ENCODE measurements at places on chromosomes 6 and 20.

GRCh38 chr6:67450641-67451040 lies 1184.4 kb upstream of the ADGRB3 start:
- no peak for DNase-seq

- DNase-seq: no peak
These were observed 137.4 kb upstream of the RNF24 start for GRCh38 chr20:4152696-4153235.

- DNase-seq: no peak
These were observed 793 bp downstream of the GMPR start for GRCh38 chr6:16238963-16239797.

GRCh38 chr6:127199470-127199869 lies 67.2 kb upstream of the RNF146 start:
- no peak for DNase-seq

DNA sequence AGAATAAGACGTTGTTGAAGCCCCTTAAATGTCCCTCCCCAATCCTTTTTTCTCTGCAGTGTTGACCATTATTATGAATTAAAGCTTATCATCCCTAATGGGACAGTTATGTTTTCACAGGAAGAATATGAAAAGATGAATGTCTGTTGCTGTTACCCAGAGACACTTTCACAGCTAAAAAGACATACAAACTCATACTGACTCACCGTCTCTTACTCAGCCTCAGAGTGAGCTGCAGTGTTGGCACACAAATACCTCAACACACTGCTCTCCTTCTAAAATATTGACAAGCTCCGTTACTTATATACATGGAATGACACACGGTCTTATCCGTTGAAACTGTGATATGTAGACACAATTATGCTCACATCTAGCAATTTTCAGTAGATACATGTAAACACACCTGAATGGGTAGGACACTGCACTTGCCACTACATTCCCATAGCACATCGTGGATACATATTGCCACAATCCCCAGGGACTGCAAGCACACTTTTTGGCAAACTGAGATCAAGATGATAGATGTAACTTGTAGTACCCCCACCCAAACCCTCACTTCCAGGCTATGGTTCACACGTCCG lies 9.6 kb upstream of the SAPCD1 start:
- DNase-seq: no peak

DNA sequence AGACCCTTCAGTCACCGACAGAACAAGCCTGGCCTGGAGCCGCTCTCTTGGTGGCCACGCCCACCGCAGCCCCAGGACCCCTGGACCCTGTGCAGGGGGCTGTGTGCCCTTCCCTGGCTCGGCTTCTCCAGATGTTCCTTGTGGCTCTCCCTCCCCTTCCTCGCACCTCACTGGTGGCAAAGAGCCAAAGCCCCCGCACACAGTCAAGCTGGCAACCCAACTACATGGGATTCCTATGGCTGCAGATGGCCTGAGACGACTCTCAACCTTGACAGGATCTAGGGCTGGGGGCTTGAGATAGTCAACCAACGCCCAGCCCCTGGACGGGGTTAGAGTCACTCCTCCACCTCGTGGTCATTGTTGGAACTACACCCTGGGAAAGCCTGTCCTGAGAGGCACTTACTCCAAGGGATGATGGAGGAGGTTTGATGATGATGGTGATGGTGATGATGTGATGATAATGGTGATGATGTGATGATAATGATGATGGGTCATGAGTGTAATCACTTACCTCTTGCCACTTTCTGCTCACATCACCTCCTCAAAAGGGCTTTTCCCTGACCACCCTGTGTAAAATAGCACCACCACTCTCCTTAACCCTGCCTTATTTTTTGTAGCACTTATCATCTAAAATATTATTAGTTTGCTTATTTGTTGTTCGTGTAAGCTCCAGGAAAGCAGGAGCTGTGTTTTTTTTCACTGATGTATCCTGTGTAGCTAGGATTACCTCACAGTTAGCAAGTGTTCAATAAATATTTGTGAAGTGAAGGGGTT lies 278.4 kb downstream of the LRFN2 start:
- peak; percentile 7 for DNase-seq

- no peak for DNase-seq
These were observed 253.5 kb upstream of the JARID2 start for GRCh38 chr6:14992382-14992781.

DNA sequence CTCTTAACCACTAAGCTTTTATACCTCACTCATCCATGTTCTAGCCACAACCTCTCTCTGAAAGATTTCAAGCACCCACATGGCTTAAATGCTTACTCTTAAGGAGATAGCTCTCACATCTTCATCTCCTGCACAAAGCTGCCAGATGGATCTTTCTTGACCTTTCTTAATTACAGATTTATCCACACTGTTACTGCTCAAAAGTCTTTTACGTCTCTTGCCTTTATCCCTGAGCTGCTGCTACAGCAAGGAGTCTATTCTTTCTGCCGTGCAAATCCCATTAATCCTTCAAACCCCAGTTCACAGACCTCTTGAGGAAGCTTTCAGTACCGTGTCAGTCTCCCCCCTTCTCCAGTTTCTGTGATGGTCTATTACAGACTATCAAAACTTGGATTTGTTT lies 54.6 kb downstream of the B4GALT5 start:
- DNase-seq: no peak

Data from stimulated activated naive CD4-positive, alpha-beta T cell treated with Interleukin-2 at 50 U/mL for 16 hours (primary cell).